ENCODE measurements at places on chromosomes 7 and 10.
A peak's percentile ranks its signal among the peaks of the same experiment; 100 is the strongest.

GRCh38 chr7:135211179-135211945 is at the start of gene WDR91:
WDR91 (minus strand) TSS chr7:135211526; CDS start chr7:135211502, 24 bp downstream.
- peak; percentile 94 for DNase-seq

GRCh38 chr7:78018641-78019446 is 220.3 kb downstream of the PHTF2 start:
- peak; percentile 70 for DNase-seq

GRCh38 chr7:70680743-70681468 is 451.0 kb upstream of the GALNT17 start:
- no peak for DNase-seq

DNA sequence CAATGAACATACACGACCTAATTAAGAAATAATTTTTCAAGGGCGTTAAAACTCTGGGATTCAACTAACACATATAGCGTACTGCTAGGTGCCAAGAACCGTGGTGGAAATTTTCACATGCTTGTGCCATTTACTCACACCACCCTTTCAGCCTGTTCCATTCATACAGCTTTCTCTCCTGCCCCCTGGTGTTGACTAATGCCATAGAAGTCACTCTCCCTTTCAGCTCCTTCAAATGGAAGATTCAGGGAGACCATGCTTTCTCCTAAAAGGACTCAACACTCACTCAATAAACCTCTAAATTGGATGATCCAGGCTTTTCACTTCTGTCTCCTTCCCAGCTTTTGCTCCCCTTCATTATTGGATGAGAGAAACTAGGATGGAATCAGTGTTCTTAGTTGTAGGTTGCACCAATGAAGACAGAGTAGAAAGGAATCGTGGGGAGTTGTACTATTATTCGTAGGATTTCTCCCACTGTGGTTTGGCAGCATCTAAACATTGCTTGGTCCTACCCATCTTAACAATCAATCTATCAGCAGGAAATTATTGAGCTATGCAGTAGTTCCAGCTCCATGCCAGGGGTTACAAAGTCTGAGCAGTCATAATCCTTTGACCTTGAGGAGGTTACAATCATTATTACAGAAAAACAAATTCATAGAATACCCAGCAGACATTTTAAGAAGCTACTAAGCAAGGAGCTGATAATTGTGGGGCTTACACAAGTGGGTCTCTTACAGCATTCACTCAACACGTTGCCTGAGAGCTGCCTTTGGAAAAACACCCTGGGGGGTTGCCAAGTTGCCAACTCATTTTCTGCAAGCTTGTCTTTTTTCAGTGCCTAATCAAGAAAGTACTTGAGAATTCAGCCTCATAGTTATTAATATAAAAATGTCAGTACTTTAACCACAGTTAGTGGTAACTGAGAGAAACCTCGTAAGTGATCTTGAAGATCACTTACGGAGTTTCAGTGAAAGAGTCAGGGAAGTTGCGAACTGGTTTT is 2.8 kb upstream of the PPP1R3C start:
- peak; percentile 23 for DNase-seq

DNA sequence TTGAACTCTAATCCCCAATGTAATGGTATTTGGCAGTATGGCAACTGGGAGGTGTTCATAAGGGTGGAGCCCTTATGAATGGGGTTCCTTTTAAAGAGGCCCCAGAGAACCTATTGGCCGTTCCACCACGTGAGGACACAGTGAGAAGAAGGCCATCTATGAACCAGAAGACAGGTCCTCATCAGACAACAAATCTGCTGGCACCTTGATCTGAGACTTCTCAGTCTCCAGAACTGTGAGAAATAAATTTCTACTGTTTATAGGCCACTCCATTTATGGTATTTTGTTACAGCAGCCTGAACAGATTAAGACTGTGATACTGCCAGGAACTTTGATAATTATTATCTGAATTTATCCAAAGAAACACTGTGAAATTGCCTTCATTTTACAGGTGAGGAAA is 132.3 kb downstream of the GLI3 start:
- DNase-seq: no peak
